AG04449 (cell line): ENCODE measurements at places on chromosomes 1 and 21.

- no peak for DNase-seq
Measured at GRCh38 chr1:198167436-198167934, 10.7 kb downstream of the NEK7 start.

DNA sequence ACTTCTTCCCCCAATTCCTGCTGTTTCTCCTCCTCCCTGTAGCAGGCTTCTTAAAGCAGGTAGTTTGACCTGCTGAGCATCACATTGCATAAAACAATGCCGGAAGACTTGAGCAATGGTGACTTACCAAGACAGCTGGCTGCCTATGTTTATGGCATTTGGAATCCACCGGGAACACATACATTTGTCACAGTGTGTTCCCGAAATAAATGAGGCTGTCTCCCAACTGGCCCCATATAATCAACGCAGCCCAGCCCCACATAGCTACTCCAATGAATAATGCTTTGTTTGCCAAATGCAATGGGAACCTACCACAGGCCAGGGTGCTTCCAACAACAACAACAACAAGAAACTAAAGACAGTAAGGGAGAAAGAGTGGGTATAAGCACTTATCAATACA, 186.1 kb upstream of the MAP1LC3C start:
- no peak for DNase-seq

- no peak for DNase-seq
Measured at GRCh38 chr21:32300117-32300681, 1.5 kb downstream of the MRAP start.

DNA sequence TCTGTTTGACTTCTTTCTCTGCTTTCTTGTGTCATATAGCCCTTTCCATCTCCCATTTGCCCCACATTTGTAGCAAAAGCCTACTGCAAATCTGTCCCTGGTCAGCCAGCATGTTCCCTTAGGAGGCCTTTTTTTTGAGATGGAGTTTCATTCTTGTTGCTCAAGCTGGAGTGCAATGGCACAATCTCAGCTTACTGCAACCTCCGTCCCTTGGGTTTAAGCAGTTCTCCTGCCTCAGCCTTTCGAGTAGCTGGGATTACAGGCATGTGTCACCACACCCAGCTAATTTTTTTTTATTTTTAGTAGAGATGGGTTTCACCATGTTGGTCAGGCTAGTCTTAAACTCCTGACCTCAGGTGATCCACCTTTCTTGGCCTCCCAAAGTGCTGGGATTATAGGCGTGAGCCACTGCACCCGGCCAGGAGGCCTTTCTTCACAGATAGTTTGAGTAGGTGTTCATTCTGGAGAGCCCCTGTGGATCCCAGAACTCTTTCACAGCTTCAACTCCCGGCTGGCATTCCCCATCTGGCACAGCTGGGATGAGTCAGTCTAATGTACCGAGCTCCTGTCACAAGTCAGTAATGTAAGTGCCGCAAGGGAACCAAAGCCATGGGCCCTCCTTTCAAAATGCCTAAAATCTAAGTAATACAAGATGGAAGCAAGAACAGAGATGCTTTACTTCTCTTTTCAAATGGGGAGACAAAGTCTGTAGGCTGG, 9.4 kb upstream of the NHLH1 start:
- DNase-seq, result no peak

- no peak for DNase-seq
Measured at GRCh38 chr1:151920149-151920548, 10.8 kb upstream of the THEM4 start.

- DNase-seq, result no peak
Measured at GRCh38 chr1:109895720-109896504, 14.7 kb upstream of the CSF1 start.
